ENCODE measurements at places on chromosomes 1 and 21.

- no peak for DNase-seq
Observed at GRCh38 chr1:172976222-172977041, 74.3 kb downstream of the TNFSF18 start.

GRCh38 chr1:15173863-15174614 lies 20.5 kb downstream of the TMEM51 start:
- no peak for DNase-seq

GRCh38 chr1:22494943-22495579 lies 43.4 kb downstream of the ZBTB40 start:
- DNase-seq = no peak

- DNase-seq = no peak
Observed at GRCh38 chr1:27341525-27342252, at the start of gene SYTL1. Gene SYTL1, plus strand, starts transcription at chr1:27342022. Its CDS starts 3,313 bp downstream, at chr1:27345335.

GRCh38 chr1:150575072-150575489 lies 4.3 kb downstream of the MCL1 start:
- no peak for DNase-seq

DNA sequence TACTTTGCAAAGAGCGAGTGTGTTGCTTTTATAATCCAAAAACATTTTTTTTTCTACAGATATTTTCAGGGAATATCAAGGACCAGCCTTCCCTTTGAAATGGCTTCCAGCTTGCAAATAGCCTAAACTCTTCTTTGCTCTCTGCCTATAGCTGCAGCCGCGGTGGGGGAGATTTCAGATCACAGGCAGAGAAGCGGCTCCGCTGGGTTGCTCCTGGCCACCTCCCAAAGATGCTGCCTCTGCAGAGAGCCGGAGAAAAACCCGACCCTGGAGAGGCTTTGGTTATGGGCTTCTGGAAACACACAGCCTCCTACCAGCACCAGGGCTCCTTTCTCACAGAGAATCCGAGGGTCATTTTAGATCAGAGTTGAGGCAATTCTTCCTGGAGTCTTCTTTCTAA lies 18.6 kb upstream of the PAX7 start:
- no peak for DNase-seq

DNA sequence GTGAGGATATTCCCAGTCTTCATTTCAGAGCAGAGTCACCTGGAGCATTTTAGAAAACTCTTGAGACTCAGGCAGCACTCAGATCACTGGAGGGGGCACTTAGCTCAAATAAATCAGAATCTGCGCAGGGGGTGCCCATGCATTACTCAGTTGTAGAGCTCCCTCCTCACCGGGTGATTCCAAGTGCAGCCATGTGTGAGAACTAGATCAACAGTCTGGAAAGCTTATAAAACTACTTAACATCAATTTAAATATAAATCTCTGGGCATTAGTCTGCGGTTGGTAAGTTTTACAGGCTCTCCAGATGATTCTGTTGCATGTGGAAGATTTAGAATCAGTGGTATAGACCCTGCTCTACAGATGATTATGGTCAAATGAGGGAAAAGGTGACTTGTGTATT lies 128.6 kb downstream of the ST6GALNAC3 start:
- DNase-seq = no peak

GRCh38 chr1:170063109-170063826 lies 11.2 kb downstream of the KIFAP3 start:
- DNase-seq = no peak

- DNase-seq = peak; percentile 63
Observed at GRCh38 chr1:11929849-11930248, 3.6 kb upstream of the KIAA2013 start.

- no peak for DNase-seq
Observed at GRCh38 chr1:71676979-71677925, 596.4 kb upstream of the ZRANB2 start.

DNA sequence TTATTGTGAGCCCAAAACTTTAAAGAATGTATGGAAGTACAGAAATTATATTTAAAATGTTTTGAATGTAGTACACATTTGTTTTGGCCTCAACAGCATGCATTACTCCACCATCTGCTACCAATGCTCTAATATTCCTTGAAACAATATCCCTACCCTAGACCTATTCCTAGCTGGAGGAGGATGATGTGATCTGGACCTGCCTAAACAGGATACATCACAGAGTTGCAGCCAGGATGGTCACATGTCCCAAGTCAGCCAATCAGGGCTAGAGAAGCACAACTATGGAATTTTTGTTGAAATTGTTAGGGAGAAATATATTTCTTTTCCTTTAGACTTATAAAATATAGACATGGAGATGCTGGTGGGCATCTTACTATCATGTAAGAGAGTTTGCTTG lies 623.3 kb upstream of the NR5A2 start:
- DNase-seq = no peak

- DNase-seq = no peak
Observed at GRCh38 chr1:27130798-27131197, 24.1 kb downstream of the SLC9A1 start.

DNA sequence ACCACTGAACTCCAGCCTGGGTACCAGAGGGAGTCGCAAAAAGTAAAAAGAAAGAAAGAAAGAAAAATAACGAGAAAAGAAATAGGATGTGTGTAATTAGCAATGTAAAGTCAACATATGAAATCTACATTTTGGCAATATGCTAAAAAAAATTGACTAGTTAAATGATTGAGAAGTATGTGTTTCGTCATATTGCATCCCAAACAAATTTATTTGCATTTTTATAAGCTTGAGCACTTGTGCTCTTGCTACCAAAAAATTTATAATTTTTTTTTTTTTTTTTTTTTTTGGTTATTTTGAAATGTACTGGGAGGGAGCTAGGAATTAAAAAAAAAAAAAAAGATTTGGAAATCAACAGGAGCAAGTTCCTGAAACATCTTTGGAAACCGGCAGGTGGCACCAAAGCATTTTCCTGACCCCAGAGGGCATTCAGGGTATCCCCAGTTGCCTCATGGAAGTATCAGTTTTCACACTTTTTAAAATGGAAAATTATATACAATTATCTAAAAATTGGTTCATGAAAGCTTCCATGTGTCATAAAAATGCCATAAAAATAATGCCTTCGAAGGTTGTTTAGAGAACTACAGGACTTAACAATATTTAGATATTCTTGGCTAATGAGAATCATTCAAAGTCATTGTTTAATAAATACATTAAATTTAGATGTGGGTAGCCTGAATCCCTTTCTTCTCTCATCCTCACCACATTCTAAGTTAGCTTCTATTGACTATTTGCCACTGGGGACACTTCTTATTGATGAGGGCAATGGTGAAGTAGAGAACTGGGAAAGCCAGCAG lies 4.8 kb upstream of the HEATR1 start:
- no peak for DNase-seq

GRCh38 chr1:72150508-72150907 lies 131.8 kb downstream of the NEGR1 start:
- DNase-seq = no peak

- DNase-seq = peak; percentile 40
Observed at GRCh38 chr1:22709891-22710700, 543 bp upstream of the EPHB2 start.

GRCh38 chr1:102699524-102699923 lies 408.8 kb downstream of the COL11A1 start:
- no peak for DNase-seq

DNA sequence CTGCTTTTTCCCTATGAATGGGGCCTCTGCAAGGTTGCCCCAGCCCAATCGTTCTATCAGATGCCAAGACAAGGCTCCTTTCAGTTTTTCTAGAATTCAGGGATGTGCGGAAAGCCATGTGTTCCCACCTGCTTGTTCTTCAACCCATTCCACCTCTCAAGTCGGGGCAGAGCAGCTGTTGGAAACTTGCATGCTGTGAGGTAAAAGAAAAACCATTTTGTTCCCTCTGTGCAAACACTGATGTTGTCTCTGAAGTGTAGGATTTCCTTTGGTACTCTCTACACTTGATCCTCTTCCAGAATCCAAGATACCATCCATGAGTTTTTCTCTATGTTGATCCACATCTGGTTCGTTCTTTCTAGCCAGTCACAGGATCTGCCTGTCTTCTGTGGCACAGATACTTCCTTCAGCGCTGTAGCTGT lies 7.3 kb downstream of the IER5 start:
- DNase-seq = no peak

DNA sequence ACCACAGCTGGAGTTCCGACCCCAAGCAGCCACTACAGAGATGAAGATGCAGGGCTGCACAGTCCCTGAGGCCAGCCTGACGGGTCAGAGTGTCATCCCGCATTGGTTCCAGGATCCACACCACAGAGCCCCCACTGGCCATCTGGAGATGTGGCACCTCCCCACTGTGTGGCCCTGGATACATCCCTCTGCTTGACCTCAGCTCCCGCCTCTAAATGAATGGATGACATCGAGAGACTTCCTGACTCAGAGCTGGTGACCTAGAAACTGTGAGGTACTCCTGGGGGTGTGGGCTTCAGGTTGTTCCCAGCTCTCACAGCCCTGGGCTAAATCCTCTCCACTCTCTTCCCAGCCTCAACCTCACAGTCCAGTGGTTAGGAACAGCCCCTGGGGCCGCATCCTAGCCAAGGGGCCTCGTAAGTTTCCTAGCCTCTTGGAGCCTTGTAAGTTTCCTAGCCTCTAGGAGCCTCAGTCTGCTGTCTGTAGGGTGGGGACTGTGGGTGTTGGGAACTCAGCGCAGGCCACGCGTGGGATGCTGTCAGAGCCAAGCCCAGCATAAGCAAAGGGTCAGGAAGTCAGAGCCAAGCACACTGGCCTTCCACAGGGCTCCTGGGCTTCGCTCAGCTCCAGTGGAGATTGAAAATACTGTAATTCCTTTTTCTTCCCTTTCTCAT lies 87.5 kb upstream of the RUNX3 start:
- DNase-seq = no peak
